Fibroblast of the aortic adventitia (primary cell): ENCODE measurements at places on chromosomes 6 and 20. TPM values are rescaled to one million over a fixed set of nuclear protein-coding genes. Genes with fewer than 3 reads are reported as not detected.

Gene RSPH9
- 0.18 and 0.57 TPM in 2 replicates for total RNA-seq

Gene MOXD1
- total RNA-seq: 6.1 and 78.8 TPM in 2 replicates

Gene SEL1L2
- total RNA-seq: not detected in 2 replicates

Gene FITM2
- 1.8 and 11.0 TPM in 2 replicates for total RNA-seq

Gene SIRPG
- not detected in 2 replicates for total RNA-seq

Gene EPB41L1
- 13.5 and 18.1 TPM in 2 replicates for total RNA-seq

Gene PRL
- total RNA-seq: not detected in 2 replicates

Gene MPIG6B
- total RNA-seq: not detected in 2 replicates

Gene RAMACL
- 2.4 and 2.5 TPM in 2 replicates for total RNA-seq

Gene SPAG4
- total RNA-seq: 2.2 and 4.7 TPM in 2 replicates

Gene RNF144B
- 0.54 and 1.2 TPM in 2 replicates for total RNA-seq

Gene SLA2
- not detected in 2 replicates for total RNA-seq

Gene LPA
- not detected in 2 replicates for total RNA-seq

Gene CDK5RAP1
- total RNA-seq: 14.8 and 17.7 TPM in 2 replicates

Gene BNIP5
- not detected in 2 replicates for total RNA-seq

Gene LIME1
- total RNA-seq: 1.7 and 2.1 TPM in 2 replicates

Gene RNF182
- total RNA-seq: 0.74 and 2.9 TPM in 2 replicates
